ENCODE measurements at places on chromosomes 7 and 10. TPM values are rescaled to one million over a fixed set of nuclear protein-coding genes. Genes with fewer than 3 reads are reported as not detected.
A peak's percentile ranks its signal among the peaks of the same experiment; 100 is the strongest.

The BRI3 gene
- total RNA-seq: 30.2 TPM

- DNase-seq: peak; percentile 56
Measured at GRCh38 chr7:27965650-27966049, 214.9 kb downstream of the JAZF1 start.

GRCh38 chr10:71083716-71083975 lies 128.7 kb upstream of the UNC5B start:
- no peak for DNase-seq

DNA sequence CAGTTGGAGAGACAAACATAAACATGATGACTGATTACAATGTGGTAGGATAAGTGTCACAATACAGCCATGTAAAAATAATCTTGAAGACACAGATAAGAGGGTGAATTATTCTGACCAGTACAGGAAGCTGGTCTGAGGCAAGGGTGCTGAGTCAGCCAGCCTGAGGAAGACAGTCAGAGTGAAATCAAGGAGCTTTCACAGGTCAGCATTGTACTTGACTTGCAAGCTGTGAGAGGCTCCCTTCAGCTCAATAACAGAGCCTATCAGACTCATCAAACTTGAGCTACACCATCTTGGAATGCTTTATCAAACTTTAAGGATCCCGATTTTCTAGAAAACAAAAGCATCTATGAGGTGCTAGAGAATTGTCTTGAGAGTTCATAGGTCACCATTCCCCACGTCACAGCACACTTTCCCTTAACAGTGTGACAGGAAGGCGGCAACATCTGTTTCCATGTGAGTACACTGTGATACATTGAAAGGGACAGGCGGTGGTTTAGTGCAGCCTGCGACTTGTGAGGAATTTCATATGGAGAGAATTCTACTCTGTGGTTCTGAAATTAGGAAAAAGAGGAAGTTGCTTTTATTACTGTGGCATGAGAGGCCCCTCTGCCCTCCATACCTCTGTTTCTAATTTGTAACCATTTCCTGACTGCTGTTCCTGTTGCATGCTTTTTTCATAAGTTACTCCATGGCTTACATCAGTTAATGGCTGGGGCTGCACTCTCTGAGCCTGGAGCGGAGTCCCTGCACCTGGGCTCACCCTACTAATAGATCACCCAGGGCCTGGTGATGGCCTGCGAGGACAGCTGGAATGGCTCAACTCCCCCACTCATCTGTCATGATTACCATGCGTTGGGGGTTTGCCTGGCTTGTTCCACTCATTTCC lies 417.1 kb downstream of the SUGCT start:
- DNase-seq: peak; percentile 54

The PAPOLB gene
- 0.30 TPM for total RNA-seq

DNA sequence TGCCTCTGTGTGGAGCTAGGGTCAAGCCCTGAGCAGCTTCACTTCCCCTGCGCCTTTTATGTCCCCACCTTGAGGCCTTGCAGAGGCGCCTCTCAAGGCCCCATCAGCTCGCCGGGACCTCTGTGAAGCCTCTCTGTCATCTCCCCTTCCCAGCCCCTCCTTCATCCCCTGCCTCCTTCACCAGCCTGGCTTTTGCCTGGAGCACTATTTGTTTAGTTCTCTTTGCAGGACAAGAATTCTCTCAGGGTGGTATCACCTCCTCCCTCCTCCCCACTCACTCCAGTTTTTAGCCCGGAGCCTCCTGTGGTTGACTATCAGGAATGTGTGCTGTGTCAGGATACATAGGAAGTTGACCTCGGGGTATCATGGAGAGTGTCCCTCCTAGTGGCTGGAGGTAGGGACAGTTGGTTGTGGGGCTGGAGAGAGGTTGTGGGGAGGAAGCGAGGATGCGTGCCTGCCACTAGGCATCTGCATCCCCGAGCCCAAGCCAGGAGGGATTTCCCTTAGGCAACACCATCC lies 89.8 kb upstream of the ANLN start:
- DNase-seq: no peak

All from skin of body (tissue), 3 donors.